ENCODE measurements at places on chromosomes 1 and 21. TPM values are rescaled to one million over a fixed set of nuclear protein-coding genes. Genes with fewer than 3 reads are reported as not detected.

The PRAMEF2 gene
- total RNA-seq = not detected

The TMEM39B gene
- total RNA-seq = 15.3 TPM

DNA sequence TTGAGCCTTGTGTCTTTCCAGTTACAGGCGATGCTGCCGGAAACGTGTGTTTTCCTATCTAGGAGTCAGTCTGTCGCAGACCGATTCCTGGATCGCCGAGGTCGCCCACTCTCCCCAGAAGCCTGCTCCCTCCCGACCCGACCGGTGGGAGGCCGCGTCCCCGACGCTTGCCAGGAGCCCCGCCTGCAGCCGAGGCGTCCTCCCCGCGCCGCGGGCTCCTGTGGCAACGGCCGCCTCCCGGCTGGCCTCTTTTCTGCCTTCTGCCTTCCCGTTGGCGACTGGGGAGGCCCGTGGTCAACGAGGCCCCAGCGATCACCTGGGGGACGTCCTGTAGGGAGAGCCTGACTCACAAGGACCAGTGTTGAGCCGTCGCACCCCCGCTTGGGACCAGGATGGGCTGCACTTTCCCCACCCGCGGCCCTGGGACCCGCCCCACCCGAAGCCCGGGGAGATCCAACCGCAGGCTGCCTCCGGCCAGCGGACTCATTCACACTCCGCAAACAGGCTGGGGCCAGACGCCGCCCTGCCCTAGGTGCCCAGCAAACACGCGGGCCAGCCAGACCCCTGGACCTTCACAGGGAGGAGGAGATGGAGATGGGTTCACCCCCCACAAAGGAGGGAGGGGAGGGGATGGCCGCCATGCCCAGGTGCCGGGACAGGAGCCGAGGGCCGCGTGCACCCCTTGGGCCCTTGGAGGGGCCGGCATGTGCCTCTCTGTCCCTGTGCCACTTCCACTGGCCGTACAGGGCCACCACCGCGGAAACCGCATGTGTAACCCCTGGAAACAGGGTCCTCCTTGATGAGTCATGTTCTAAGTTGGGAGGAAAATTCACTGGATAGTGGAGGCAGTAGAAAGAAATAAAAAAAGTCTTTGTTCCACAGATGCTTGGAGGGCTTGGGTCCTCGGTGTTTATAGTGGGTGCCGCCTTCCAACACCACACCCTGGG, 7.2 kb upstream of the COL6A1 start:
- DNase-seq = peak; percentile 48

The FLG2 gene
- not detected for total RNA-seq

GRCh38 chr1:108033550-108033951, 68.6 kb upstream of the VAV3 start:
- no peak for DNase-seq

Data from lower lobe of right lung (tissue), 2 donors.